ENCODE measurements at places on chromosomes 16 and 17.
A peak's percentile ranks its signal among the peaks of the same experiment; 100 is the strongest.

DNA sequence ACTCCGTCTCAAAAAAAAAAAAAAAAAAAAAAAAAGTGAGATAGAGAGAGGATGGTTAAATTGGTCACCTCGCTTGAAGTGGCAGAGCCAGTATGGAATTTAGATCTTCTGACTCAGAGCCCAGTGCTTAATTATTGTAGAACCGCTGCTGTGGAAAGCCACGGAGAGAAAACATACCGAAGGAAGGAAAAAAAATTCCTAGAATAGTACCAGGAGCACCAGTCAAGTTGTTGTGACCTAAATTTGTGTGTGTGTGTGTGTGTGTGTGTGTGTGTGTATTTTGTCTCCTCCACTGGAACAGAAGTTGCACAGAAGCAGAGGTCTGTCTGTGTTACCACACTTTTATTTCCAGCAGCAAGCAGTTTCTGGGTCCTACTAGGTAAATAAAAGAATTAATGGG, 10.6 kb upstream of the NUP85 start:
- DNase-seq: no peak

GRCh38 chr17:37221865-37222264, 153.9 kb upstream of the C17orf78 start:
- no peak for DNase-seq

DNA sequence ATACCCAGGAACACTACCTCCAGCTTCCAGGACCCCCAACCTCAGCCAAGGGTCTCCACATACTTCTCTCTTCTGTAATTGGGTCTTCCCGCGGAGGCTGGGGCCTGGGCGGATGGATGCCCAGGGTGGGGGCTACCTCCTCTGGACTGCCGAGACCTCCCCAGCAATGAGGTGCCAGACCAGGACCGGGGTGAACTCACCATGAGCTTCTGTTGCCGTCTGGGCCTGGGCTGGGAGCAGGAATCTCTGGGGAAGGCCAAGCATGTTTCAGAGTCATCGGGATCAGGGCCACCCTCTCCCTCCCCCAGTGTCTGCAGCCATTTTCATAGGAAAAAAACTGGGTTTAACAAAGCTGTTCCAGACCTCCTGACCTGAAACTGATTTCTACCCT, 10.3 kb upstream of the BAHCC1 start:
- DNase-seq: no peak

DNA sequence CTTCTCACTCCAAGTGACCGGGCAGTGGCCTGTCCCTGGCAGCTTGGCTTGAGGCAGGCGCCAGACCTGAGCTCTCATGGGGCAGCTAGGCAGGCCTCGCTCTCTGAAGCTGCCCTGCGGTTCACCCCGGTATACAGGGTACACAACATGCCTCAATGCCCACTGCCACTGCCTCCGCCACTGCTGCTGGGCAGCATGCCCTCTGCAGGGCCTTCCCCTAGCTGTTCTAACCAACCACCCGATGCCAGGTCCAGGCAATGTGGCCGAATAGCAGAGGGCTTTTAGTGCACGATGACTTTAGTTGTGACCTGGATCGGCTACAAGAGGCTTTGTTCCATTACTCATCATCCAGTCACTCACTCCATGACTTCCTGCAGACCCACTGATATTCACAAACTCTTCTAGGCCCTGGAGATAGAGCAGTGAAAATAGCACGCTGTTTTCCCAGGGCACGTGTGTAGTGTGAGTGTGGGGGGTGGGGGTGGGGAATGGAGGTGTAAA, 19.7 kb downstream of the CDC42EP4 start:
- DNase-seq: no peak

DNA sequence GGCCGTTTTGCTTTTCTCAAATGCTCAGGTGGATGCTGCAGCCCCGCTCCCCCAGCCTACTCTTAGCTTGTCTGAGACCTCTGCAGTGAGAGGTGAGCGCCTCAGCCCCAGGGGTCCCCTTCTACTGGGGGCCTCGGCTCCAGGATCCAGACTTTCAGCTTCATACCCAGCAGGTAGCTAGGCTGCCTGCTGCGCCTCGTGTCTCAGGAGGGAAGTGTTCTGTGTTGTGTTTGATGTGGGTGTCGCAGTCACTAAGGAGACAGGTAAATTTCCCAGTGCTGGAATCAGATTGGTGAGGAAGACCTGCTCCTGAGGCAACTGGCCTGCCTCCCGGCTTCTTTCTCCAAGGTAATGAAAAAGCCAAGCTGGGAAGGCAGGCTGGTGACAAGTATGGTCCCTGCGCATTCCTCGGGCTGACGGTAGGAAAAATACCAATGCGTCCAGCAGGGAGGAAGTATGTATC, 604.0 kb upstream of the SALL1 start:
- DNase-seq: no peak

DNA sequence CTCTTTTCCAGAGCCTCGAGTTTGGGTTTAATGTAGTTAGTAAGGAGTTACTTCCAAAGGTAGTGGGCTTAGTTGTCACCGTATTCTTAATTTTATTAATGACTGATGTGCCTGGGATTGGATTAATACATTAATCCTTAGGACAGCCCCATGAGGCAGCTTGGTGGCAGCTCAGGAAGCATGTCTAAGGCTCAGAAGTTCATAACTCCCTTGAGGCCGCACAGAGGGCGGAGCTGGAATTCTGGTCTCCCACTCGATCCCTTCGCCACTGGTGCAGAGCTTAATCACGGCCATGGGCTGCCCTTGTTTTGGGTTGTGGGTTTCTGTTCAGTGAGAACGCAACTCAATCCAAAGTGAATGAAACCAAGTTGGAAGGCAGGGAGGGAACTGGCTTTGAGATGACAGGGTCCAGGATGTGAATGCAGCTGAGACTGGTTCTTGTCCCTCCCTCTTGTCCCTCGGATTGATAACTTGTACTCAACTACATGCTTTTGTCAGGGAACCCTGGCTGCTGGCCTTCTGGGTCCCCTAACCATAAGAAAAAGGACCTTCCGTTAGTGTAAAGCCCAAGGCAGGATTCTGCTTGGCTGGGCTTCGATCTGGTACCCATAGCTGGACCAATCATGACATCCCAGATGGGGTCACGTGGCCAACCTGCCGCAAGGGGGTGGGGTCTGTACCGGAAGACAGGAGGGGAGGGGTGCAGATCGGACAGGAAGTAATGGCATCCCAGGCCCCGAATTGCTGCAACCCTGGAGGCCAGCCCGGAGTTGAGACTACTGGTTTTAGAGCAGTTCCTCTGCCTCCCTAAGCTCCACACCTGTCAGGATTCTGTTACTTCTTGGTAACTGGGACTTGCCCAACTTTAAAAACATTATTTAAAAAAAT, 45.4 kb downstream of the SNX20 start:
- DNase-seq: no peak

DNA sequence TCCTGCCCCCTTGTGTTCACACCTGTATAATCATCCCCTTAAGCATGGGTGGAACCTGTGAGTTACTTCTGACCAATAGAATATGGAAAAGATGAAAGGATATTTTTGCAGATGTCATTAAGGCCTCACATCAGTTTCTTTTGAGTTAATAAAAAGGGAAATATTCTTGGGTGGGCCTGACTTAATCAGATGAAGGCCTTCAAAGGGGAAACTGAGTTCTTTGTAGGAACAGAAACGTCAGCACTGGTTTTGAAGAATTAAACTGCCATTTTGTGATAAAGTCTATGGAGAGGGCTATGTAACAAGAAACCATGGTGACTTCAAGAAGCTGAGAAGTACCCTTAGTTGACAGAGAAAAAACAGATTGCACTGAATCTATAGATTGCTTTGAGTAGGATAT, 168.7 kb upstream of the CNTNAP4 start:
- DNase-seq: no peak

DNA sequence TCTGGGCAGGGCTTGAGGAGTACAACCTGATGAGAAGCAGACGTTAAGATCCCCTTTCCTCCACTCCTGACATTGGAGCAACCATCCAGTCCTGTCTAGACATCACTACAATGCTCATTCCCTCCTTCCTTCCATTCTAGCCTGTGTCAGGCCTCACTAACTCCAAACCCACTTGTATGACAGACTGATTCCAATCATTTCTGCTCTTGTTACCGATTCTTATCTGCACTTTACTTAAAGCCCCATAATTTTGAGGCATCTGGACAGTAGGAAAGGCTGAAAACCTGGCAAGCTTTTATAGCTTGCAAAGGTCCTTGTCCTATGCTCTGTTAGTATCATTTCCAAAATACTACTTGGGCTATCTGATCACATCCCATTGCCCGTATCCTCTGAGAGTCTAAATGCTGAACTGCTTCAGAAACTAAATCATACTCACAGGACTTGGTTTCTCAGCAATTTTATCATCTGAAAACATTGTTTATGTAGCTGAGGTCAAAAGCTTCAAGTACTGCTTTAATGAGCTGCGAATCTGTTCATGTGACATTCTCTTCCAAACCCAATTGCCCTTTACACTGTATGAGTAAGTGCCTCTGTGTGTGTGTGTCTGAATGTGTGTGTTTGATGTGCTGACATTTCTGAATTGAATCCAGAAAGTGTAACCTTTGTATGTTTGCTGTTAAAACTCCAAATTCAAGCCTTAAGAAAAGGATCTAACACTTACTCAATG, 57.2 kb upstream of the CACNG3 start:
- DNase-seq: no peak

DNA sequence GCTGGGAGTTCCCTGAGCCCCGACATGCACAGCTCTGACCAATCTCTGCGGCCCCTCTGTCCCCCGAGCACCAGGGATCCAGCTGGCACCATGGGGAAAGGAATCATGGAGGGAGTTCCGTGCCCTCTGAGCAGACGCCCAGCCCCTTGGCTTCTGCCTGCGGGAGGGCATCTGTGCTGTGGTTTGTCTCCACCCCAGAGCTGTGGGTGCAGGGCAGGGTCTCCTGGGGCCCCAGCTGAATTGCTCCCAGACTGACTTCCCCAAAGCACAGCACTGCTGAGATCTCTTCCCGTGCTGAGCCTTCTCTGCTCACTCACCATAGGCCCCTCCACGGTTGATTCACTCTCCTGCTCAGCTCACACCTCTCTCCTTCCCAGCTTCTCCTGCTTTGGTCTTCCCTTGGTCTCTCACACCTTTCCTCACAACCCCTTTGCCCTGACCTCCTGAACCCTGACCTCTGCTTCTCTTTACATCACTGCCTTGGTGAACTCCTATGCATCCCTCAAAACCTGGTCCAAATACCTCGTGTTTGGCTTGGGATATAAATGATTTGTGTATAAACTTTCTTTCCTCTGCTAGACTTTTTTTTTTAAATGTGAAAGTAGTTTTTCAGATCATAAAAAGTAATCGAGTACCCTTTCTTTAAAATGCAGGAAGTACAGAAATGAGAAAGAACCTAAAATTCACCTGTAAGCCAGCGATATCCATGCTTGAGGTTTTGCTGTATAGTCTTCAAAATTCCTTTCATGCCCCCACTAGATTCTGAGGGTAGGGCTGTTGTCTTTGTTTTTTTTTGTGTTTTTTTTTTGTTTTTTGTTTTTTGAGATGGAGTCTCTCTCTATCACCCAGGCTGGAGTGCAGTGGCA, 265.3 kb downstream of the SEC14L1 start:
- DNase-seq: peak; percentile 27

DNA sequence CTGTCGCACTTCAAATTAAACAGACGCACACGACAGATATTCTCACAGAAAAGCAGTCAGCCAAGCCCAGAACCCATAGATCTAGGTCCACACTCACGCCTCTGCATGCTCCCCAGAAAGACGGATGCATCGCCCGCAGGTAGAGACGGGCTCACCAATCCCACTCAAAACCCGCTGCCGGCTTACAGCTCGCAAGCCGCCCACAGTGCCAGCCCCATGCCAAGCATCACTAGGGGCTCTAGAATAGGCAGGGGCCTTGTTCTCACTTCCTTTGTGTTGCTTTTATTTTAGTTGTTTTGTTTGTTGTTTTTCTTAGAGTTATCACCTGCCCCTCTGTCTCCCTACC, 336 bp upstream of the BMERB1 start:
- DNase-seq: no peak

- no peak for DNase-seq
Measured at GRCh38 chr17:29561554-29562517, 5.0 kb downstream of the ABHD15 start.

- peak; percentile 15 for DNase-seq
Measured at GRCh38 chr16:79286646-79287423, 313.7 kb downstream of the MAF start.

DNA sequence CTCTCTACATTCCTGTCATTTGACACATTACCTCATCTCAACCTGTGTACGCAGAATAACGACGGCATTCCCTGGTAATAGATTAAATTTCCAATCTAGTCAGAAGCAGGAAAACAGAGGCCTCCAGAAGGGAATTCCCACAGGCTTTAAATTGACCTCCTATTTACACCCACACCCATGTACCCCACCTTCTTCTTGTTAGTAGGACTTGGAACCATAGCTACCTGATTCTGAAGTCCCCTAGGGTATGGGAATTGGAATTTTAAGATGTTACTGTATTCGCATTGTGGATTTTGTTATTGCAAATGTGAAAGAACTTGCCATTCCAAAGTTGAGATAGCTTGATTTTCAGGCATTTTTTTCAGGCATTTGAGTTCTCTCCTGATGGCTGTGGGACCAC, 377.5 kb upstream of the DYNLRB2 start:
- DNase-seq: no peak

GRCh38 chr16:72470541-72470940, 298.6 kb upstream of the PMFBP1 start:
- DNase-seq: no peak

DNA sequence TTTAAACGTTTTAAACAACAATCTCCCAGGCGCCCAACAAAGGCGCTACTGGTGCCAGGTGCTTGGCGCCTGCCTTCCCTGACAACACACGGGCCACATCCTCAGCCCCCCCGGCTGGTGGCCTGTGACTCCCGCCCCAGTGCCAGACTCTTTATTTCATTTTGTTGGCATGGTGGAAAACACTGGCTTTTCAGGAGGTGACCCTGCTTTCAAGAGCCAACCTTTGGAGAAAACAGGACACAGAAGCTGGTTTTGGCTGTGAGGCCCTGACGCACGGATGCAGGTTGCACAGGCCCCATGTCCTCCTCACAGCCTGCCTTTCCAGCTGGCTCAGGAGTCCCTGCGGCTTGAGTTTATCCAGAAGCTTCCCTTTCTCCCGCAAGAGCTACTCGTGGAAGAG, 100.0 kb downstream of the METRNL start:
- no peak for DNase-seq

DNA sequence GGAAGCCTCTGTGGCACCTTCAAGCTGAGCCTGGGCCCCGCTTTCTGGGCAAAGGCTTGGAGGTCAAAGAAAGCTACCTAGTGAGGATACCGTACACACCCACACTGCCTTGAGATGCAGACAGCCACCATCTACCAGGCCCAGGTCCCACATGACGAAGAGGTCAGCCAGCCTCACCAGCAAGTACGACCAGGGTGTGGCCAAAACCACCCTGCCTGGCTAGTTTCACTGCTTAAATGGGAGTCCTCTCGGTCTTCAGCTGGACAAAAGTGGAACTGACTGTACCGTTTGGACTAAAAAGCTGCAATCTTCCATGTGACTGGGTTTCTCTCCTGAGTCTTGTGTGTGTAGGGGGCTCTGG, 21.6 kb downstream of the VASN start:
- DNase-seq: no peak
